ENCODE measurements at places on chromosomes 12 and 14.

- no peak for DNase-seq
These were observed 123.2 kb downstream of the PELI2 start for GRCh38 chr14:56241461-56241860.

DNA sequence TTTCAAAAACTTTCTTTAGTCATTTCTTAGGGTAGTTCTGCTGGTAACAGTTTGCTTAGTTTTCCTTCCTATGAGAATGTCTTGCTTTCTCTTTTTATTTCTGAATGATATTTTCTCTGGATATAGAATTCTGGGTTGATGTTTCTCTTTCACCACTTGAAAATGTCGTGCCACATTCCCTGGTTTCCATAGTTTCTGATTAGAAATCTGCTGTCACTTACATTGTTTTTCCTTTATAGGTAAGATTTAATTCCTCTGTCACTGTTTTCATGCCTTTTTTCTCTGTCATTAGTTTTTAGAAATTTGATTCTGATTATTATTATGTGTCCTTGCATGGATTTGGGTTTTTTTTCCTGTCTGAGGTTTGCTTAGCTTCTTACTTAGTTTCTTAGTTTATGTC is 77.3 kb upstream of the PCNX4 start:
- no peak for DNase-seq

GRCh38 chr14:89013698-89014568 is 189.5 kb downstream of the TTC8 start:
- DNase-seq, result no peak

GRCh38 chr12:82627799-82628198 is 58.9 kb upstream of the TMTC2 start:
- DNase-seq, result no peak

DNA sequence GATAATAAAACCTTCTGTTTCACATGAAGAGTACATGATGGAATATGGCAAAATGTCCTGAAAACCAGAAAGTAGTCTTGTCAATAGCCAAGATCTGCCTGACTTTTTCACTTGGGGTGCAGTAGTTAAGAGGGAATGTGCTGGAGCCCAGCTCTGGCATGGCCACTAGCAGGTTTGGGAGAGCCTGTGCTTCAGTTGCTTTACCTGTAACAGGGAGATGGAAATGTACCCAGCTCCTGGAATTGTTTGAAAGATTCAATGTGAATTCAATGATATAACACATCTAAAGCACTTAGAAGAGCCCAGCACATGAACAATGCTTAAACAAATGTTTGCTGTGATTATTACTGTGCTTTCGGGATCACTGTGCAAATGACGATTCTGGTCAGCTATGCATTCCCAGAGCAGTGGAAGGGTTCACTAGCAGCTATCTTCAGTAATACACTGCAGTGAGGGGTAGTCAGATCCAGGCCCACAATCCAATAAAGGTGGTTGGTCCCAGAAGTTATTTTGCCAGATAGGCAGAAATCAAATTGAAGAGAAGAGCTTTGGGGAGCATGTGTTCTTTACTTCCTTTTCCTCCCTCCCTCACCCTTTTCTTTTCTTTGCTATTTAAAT is 224.9 kb downstream of the APAF1 start:
- no peak for DNase-seq

DNA sequence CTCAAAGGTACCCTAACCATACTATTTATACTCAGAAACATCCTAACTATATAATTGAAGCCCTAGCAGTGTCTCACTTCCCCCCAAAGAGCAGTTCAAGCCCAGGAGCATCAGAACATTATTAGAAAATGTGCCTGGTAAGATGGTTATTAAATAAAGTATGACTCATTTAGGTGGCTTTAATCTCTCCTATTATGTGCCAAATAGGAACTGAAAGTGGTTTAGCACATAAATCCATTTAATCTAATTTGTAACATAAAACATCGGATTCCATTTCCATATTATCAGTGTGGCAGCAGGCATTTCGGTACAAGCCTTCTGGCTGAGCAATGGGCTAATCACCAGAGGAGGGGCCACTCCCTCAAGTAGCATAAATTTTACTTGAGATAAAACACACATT is 395.2 kb upstream of the TMTC1 start:
- no peak for DNase-seq

DNA sequence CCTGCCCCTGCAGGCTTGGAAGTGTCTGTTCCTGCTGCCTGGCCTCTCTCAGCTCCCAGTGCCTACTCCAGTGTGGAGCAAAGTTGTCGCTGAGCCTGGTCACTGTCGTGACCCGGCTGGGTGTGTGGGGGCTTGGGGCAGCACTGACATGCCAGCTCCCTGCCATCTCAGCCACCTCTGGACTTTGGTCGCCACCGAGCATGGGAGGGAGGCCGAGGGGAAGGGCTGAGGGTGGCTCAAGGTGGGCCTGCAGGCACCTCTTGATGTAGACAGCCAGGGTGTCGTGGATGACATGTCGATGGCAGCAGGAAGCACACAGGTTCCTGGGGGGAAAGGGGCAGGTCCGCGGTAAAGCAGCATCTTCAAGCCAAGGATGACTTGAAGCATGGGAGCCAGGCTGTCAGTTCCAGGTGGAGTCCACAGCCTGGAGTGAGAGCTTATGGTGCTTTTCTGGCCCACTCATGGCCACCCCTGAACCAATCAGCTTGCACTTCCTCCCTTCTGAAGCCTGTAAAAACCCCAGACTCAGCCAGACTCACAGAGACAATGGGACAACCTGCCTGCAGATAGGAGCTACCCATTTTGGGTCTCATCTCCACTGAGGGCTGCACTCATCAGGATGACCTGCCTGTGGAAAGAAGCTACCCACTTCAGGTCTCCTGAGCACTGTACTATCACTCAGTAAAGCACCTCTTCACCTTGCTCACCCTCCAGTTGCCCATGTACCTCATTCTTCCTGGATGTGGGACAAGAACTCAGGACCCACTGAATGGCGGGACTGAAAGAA is 210.1 kb downstream of the MON2 start:
- DNase-seq, result no peak

- DNase-seq, result no peak
These were observed 271.6 kb downstream of the CACNA1C start for GRCh38 chr12:2324387-2324786.
